Activated T-helper 2 cell treated with anti-CD3 and anti-CD28 coated beads, Interferon-gamma antibody, Interleukin-2, Interleukin-4, amounts not matched to agents 10 μg/mL and 5 μg/mL and 100 μg/mL, durations not matched to agents 14 hours and 24 hours and 36 hours (primary cell): ENCODE measurements at places on chromosomes 16 and 17. TPM values are rescaled to one million over a fixed set of nuclear protein-coding genes. Genes with fewer than 3 reads are reported as not detected.

BCAR1 gene
- total RNA-seq = 0.44 and 0.59 TPM in 2 replicates

CD79B gene
- 28.8 and 33.2 TPM in 2 replicates for total RNA-seq

IL21R gene
- 84.2 and 84.5 TPM in 2 replicates for total RNA-seq

MYBBP1A gene
- 136 and 137 TPM in 2 replicates for total RNA-seq

CHST5 gene
- not detected in 2 replicates for total RNA-seq

HOXB6 gene
- total RNA-seq = 0.52 and 0.62 TPM in 2 replicates

SLC9A5 gene
- 5.1 and 6.4 TPM in 2 replicates for total RNA-seq

FBXO39 gene
- 0.11 TPM in 1 of 2 replicates, not detected in the other for total RNA-seq

ACE gene
- total RNA-seq = not detected in 2 replicates

CLEC19A gene
- not detected in 2 replicates for total RNA-seq

GUCY2D gene
- total RNA-seq = not detected in 2 replicates

IKZF3 gene
- 18.3 and 20.3 TPM in 2 replicates for total RNA-seq

ALOX15B gene
- total RNA-seq = not detected in 2 replicates

LPCAT2 gene
- 4.1 and 4.7 TPM in 2 replicates for total RNA-seq

C17orf78 gene
- not detected in 2 replicates for total RNA-seq

RHOT1 gene
- 25.2 and 25.7 TPM in 2 replicates for total RNA-seq

MYCBPAP gene
- 3.1 and 4.4 TPM in 2 replicates for total RNA-seq

TBC1D28 gene
- not detected in 2 replicates for total RNA-seq
